ENCODE measurements at places on chromosomes 12 and 14.

DNA sequence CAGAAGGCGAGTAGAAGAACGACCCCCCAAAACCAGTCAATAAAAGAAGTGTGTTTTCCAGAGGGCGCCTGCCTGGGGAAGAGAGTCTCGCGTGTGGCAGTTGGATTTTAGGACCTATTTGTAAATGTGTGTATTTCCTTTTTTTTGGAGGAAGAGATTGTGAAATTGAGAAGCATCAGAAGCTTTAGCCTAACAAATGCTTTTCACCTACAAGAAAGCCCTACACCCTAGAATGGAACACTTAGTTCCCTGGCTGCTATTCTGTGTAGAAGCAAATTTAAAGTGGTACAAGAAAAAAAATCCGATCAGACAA lies 1.3 kb downstream of the RCOR1 start:
- DNase-seq = peak; percentile 32

DNA sequence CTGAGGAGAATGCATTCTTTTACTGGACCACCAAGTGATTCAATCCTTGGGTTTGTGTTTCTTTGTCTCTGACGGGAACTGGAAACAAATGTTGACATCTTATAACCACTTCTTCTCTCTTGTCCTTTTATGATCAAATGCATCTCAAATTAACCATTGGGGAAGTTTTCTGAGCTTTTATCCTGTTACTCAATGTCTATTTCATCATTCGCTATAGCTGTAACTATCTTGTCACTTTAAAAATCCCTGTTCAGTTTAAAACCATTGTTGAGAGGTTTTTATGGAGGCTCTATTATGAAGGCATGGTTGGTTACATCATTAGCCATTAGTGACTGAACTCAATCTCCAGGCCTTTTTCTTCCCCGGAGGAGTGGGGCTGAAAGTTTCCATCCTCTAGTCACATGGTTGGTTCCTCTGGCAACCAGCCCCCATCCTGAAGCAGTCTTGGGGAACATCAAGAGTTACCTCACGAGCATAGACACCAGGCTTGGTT lies 2.7 kb upstream of the CLEC6A start:
- no peak for DNase-seq

DNA sequence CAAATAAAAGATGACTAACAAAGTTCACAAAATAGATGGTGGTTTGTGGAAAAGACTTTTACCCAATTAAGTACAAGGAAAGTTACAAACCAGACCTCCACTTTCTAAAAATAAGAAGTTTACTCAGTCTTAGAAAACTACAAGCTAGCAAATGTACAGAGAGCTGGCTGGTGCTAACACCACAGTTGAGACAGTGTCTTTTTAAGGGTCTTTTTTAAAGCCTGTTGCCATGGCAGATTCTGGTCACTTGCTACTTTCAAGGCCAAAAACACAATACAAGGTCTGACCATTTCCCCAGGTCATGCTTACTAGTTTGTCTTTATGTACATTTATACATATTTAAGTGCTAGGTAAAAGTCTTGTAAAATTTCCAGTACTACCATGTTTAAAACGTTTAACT lies 2.4 kb downstream of the BTG1 start:
- no peak for DNase-seq

- no peak for DNase-seq
Measured at GRCh38 chr12:34399631-34400410, 377.5 kb downstream of the ALG10 start.

- DNase-seq = no peak
Measured at GRCh38 chr14:78710963-78711362, 540.8 kb downstream of the NRXN3 start.

GRCh38 chr14:31902945-31903646 lies 174.0 kb upstream of the ARHGAP5 start:
- DNase-seq = no peak

DNA sequence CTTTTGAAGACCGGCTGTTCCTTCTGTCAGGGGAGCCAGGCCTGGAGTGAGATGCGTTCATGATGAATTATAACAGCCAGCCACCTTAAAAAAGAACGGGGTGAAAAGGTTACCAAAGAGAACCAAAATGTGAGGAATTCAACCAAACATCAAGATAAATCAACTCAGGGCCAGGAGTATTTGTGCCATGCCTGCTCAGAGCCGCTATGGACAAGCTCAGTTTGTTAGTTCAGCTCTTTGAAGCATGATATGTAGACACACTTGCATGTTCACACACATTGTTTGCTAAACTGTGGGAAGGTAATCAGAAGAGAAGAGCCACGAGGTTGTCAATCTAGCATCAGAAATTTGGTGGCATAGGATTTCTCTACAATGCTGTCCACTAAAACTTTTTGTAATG lies 367.4 kb upstream of the TBX3 start:
- DNase-seq = no peak

DNA sequence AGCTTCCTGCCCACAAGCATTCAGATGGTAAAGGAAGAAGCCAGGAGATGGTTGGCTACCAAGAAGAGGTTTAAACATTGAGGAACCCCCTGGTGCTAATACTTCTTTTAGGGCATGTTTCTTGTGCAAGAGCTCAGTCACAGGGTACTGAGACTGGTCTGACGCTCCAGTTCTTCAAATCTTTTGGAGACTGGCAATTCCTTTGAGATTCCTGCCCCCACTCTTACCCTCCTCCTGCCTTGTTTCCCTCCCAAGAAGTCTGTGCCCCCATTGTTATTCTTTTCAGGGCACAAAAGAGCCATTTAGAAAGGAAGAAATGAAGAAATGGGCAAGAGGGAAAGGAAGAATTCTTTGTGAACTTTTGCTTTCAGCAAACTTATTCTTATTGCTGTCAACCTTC lies 11.8 kb downstream of the A2ML1 start:
- no peak for DNase-seq

DNA sequence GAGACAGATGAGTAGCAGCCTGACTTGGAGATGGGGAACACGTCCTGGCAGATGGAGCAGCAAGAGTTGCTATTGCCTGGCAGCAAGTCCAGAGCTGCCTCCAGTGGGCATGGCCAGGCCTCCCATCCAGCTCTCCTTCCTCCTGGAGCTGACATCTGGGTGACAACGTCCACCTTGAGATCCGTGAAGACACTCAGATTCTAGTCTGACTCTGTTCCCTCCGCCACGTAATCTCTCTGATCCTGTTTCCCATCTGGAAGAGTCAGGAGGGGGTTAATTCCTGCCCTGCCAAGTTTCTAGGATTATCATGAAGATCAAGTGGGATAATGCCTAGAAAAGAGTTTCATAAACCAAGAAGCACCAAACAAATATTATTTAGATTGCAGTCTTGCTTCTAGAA lies 65.3 kb upstream of the FAM181A start:
- no peak for DNase-seq

DNA sequence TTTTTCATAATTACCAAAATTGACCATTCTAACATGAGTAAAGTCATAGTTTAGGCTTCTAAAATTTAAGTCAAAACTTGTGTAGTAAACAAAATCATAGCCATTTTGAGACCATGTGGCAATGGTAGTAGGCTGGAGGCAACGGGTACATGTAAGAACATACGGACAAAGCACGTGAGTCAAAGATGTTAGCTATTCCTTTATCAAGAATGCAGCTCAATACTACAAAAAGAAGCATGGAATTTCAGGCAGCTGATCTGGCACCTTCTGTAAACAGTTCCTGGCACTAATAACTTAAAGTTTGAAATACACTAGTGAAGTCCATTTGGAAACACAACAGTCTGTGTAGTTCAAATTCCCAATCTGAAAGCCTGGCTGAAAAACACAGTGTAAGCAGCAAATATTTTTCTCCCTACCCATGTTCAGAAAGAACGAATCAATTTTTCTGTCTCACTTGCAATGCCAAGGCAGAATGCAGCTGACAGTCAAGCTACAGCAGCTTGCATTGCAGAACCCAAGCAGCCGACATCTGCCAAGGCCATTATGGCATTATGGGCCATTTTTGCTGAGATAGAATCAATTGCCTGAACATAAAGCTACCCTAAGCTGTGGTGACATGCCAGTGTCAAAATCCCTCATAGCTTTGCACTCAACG lies 29.3 kb downstream of the MYF5 start:
- no peak for DNase-seq

DNA sequence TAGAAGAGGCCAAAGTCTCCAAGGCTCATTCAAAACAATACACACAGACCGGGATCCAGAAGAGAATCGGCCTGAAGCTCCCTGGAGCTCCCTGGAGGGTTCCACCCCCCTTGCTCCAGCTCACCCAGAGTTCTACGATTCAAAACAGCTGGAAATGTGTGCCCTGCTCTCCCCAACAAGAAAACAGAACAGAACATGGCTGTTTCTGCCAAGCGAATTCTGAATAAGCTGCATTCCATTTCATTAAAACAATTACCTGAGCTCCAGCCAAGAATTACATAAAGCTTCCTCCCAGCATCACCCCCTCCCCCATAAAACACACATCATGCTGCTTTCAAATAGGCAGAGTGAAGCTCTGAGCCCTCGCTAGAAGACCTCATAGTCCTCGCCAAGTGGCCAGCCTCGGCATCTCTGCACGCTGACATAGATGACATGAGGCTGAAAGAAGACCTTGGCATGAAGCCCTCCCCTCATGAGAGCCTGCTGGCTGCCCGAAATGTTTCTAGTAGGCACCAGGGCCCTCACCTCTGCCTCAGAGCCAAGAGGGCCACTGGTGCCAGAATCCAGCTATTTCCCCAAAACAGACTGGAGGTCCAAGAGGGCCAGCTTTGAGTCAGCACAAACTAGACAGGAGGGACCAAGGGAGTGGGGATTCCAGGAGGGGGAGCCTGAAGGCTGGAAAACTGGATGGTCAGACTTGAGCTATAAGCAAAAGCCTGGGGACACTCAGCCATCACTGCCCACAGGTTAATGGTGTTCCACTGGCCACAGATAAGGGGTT lies 8.3 kb downstream of the PXN start:
- peak; percentile 46 for DNase-seq

GRCh38 chr12:18899678-18900317 lies 161.9 kb downstream of the CAPZA3 start:
- no peak for DNase-seq

DNA sequence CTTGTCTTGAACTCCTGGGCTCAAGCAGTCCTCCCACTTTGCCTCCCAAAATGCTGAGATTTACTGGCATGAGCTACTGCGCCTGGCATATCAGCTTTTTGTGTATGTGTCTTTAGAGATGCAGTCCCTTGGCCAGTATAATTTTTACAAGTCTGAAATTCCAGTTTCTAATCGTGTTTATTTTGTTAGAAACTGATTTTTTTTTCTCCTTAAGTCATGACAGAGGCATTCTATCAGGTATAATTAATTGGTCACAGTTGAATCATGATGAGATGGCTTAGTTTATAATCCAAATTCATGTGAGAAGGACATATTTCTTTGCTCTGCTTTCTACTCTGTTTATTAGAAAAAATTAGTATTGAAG lies 98.9 kb downstream of the PCNX1 start:
- DNase-seq = no peak

DNA sequence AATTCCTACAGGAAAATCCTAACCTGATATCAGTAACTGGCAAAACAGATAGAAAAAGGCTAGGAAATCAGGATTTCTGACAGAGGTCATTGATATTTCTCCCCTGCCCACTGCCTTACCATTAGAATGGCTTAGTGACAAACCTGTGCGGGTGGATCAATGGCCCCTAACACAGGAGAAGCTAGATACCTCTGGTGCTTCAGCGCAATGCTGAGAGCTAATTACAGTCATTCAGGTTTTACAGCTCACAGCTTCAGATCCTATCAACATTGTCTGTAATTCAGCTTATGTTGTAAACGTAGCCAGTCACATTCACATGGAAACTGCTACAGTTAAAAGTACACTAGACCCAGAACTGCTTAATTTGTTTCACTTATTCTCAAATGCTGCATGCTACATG lies 17.4 kb upstream of the SLC10A1 start:
- DNase-seq = no peak

DNA sequence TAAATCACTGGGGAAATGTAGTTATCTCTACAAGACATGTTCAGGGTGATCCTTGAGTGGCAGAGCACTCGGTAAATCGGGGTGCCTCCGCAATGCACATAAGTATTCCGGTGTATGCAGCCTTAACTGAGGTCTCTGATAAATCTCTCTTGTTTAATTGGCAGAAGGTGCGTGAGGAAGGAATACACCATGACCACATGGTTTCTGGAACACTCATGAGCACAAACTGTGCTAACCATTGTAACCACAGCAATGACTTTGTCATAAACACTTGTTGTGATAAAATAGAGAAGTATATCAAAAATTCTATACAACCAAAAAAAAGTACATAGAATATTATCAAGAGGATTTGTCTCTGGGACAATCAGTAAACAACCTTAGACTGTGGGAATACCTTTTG lies 146.8 kb upstream of the DIO2 start:
- DNase-seq = no peak

GRCh38 chr12:14260011-14260993 lies 105.2 kb upstream of the ATF7IP start:
- peak; percentile 81 for DNase-seq

GRCh38 chr12:46553266-46553665 lies 180.7 kb upstream of the SLC38A2 start:
- DNase-seq = no peak

GRCh38 chr14:71399057-71399487 lies 491.8 kb downstream of the PCNX1 start:
- no peak for DNase-seq

GRCh38 chr12:83827193-83827592 lies 1085.4 kb downstream of the SLC6A15 start:
- no peak for DNase-seq

DNA sequence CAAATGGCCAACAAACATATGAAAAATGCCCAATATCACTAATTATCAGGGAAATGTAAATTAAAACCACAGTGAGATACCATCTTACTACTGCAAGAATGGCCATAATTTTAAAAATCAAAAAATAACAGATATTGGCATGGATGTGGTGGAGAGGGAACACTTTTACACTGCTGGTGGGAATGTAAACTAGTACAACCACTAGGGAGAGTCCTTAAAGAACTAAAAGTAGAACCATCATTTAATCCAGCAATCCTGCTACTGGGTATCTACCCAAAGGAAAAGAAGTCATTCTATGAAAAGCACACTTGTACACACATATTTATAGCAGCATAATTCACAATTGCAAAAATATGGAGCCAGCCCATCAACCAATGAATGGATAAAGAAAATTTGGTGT lies 459.7 kb downstream of the GXYLT1 start:
- no peak for DNase-seq

Data from midbrain (tissue), 1 donor.